Foreskin keratinocyte (primary cell): ENCODE measurements at places on chromosomes 6 and 20. TPM values are rescaled to one million over a fixed set of nuclear protein-coding genes. Genes with fewer than 3 reads are reported as not detected.

Gene PRL
- not detected in 2 replicates for total RNA-seq

Gene MAP3K7
- total RNA-seq: 34.5 and 35.8 TPM in 2 replicates

Gene PRPH2
- not detected in 2 replicates for total RNA-seq

Gene OTOR
- total RNA-seq: not detected in 2 replicates

Gene CFB
- 0.34 and 0.92 TPM in 2 replicates for total RNA-seq

Gene TRIM31
- total RNA-seq: 0.04 TPM in 1 of 2 replicates, not detected in the other

Gene DTNBP1
- 10.2 and 12.1 TPM in 2 replicates for total RNA-seq

Gene TTK
- total RNA-seq: 31.7 and 38.8 TPM in 2 replicates

Gene L3MBTL3
- 19.3 and 20.3 TPM in 2 replicates for total RNA-seq

Gene ZC2HC1B
- not detected in 2 replicates for total RNA-seq
